ENCODE measurements at places on chromosomes 7 and 10.

- DNase-seq = peak; percentile 39
Measured at GRCh38 chr10:52004342-52004949, 305.1 kb upstream of the CSTF2T start.

DNA sequence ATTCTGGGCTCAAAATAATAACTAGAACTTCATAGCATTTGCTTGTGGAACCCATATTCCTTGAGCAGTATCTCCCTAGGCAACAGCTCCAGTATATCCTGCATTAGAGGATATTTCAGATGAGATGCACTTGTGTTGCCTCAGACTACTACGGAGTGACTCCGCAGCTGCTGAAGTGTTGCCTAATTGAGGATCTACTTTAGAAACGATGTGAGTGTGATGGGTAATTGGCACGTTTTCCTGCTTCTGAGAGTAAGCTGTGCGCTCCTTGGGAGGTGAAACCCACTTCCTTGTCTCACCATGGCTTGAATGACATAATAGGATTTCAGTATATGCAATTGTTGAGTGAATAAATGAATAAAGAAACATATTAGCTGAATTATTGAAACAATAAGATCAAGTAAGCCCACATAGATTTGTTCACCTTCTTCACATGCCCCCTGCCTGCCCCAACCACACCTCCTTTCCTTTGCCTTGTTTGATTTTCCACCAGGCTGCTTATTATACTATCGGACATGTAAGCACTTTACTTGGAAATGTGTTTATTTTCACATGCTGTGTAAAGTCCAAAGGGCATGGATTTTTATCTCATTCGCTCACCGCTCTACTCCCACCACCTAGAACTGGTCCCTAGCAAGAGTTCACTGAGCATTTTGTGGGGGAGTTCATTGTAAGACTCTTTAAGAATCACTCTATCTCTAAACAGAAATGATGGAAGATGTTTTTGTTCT is 303.8 kb downstream of the KCNMA1 start:
- DNase-seq = no peak

DNA sequence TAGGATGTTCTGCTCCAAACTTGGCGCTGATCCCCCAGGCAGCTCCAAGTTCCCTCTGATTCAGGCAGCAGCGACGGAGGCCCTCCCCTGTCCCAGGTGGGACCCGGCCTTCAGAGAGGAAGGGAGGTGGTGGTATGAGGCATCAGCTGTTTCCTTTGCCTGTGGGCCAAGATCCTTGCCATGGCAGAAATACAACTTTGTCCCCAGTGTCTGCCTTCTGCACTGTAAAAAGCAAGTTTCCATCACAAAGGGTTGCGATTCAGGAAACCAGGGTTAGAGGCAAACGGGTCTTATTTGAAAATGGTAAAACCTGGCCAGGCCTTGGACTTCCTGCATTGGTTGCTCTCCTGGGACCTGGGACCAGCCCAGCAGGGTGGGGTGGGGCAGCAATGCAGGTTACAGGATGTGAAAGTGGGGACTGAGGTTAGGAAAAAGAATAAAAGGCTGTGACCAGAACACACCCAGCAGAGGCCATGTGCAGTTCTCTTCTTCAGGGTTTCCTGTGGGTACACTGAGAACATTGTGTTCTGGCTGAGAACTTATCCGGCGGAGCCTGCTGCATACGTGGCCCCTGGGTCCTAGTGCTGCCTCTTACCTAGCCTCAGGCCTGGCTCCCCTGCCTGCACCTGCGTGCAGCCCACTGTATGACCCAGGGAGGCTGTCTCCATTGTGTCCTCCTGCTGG is 25.1 kb upstream of the DDIT4 start:
- DNase-seq = no peak

GRCh38 chr10:17116193-17116592 is 13.4 kb downstream of the CUBN start:
- no peak for DNase-seq

DNA sequence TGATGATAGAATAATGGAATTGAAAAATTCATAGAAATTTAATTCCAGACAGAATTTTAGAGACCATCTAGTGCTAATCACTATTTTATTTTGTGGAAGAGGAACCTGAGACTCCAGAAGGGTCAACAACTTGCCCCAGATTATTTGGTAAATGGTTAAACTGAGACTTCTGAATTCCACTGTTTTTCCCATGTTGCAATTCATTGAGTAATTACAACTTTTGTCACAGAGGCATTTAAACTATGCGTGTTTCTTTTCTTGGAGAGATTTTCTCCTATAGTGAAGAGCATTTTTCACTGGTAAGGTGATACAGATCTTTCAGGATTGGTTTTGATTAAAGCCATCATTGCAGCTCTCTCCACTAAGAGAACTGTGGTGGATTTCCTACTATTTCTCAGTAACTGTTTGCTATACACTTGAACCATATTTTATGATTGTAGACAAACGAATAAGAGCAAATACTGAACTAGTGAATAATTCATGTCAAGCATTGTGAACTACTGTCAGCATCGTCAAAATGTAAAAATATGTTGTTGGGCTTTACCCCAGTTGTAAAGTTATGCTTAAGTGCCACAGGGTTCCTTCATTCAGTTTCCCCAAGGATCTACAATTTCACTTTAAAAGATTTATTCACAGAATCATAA is 26.5 kb downstream of the LRGUK start:
- peak; percentile 2 for DNase-seq

DNA sequence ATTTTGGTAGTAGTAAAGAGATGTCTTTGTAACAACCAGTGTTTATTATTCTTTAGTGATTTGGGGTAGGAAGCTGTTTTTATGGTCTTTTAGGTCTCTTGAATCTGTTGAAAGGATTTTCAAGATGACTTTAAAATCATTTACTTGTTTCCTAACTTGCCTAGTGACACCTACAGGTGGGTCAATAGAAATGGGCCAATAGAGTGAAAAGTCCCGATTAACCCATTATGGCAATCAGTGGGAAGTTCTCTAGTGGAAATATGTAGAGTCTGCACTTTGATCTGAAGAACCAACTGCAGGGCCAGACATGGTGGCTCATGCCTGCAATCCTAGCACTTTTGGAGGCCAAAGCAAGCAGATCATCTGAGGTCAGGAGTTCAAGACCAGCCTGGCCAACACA is 374.7 kb upstream of the BMPER start:
- DNase-seq = no peak

- DNase-seq = no peak
Measured at GRCh38 chr10:95355301-95355700, 64.5 kb upstream of the PDLIM1 start.

DNA sequence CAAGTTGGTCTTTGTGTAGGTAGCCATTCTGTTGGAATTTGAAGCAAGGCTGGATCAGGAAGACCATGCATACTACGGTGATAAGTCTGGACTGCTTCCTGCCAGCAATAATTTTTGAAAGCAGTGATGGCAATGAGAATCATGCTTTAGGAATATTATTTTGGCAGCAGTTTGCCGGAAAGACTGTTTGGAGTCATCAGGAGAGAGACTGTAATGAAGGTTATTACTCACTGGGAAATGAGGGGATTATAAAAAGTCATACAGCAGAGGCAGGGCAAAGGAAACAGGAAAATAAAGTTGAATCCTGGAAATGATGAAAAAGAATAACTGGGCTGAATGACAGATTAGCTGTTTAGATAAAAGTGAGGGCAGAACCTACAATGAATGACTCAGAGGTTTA is 1136.8 kb upstream of the AUTS2 start:
- DNase-seq = no peak

All from EL (cell line).